ENCODE measurements at places on chromosomes 16 and 17.
A peak's percentile ranks its signal among the peaks of the same experiment; 100 is the strongest.

- no peak for DNase-seq
Observed at GRCh38 chr17:59300941-59301340, 30.5 kb upstream of the YPEL2 start.

DNA sequence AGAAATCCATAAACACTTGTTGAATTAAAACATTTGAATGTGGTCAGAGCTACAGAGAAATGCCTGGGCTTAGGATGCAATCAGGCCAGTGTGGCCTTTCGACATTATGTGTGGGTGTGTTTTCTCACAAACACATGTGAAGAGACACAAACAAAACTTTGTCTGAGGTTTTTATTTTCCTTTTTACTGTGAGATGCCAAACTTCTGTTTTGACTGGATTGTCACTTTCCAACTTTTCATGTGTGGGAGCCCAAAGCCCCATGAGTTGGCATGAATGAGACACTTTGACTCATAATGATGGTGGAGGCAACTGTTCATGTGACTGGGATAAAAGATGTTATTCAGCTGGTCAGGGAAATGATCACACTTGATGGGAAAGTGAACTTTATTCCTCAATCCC lies 71.9 kb upstream of the GAS7 start:
- DNase-seq: no peak

GRCh38 chr17:29037739-29038084 lies 5.2 kb upstream of the PIPOX start:
- DNase-seq: no peak

DNA sequence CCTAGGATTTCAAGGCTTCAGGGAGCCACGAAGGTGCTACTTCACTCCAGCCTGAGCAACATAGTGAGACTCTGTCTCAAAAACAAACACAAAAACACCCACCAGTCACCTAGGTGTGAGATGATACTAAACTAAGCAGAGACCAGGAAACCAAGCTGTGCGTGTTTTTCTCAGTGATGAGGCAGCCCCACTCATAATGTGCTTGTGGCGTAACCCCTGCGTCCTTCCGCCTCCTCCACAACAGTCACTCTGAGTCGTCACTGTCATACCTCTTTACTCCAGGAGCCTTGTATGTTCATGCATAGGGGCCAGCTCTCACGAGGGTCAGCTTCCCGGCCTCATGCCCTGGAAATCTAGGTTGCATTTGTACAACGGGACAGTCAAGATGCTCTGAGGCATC lies 31.1 kb upstream of the SLC47A1 start:
- DNase-seq: no peak

GRCh38 chr17:50303051-50303450 lies 28.8 kb downstream of the TMEM92 start:
- no peak for DNase-seq

DNA sequence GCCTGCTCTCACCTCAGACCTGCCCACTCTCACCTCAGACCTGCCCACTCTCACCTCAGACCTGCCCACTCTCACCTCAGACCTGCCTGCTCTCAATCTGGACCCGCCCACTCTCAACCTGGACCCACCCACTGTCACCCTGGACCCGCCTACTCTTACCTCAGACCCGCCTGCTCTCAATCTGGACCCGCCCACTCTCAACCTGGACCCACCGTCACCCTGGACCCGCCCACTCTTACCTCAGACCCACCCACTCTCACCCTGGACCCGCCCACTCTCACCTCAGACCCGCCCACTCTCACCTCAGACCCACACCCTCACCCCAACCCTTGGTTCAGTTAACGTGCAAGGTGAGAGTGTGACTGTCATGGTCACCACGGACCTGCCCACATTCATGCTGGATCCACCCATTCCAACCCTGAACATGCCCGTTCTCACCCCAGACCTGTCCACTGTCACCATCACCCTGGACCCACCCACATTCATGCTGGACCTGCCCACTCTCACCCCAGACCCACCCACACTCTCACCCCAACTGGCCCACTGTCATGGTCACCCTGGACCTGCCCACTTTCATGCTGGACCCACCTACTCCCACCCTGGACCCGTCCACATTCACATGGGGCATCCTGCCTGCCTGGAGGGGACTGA lies 31.2 kb upstream of the ENPP7 start:
- DNase-seq: no peak

GRCh38 chr17:28982131-28982793 lies 23.6 kb downstream of the SEZ6 start:
- no peak for DNase-seq

DNA sequence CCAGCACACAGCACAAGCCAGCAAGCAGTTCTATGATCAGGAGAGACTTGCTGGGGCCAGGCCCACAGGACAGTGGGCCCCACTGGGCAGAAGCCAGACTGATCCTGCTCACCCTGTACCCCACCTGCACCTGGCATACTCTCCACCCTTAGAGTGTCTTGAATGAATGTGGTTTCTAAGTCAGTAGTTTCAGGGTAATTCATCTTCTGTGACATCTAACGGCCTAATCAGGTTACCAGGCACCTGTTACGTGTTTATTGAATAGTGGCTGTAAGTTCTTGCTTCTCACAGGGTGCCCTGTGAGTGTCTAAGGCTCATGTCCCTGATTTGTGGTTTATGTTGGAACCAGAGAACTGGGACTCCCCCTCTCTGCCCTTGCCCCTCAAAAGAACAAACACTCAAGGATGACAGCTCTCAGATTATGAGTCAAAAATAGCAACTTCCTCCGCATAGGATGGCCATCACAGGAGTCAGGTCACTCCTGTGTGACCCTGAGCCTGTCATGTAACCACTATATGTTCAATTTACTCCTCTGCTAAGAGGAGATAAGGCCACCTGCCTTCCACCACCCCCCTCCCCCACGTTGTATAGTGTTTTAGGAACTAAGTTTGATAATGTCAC lies 7.0 kb upstream of the OR2C1 start:
- no peak for DNase-seq

DNA sequence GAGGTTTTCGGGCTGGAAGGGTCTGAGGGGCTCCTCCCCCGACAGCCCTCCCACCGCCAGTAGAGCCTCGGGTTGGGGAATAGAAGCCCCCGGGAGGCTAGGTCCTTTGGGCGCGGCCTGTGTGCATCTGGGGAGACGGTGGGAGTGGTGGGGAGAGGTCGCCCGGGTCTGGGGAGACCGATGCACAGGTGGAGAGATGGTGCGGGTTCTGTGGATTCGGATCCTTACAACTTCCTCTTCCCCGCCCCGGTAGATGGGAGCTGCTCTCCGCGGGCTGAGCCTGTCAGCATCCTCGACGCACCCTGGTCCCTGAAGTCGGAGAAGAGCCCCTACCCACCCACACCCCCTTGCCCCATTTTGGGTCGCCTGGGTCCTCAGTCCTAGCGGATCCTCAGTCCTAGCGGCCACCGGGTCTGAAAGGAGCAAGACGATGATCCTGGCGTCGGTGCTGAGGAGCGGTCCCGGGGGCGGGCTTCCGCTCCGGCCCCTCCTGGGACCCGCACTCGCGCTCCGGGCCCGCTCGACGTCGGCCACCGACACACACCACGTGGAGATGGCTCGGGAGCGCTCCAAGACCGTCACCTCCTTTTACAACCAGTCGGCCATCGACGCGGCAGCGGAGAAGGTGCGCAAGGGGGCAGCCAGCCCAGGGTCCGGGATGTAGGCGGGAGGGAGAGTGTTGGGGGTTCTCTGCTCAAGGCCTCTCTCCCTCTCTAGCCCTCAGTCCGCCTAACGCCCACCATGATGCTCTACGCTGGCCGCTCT lies 790 bp downstream of the BCKDK start:
- no peak for DNase-seq

GRCh38 chr17:62867303-62867702 lies 59.2 kb upstream of the MARCHF10 start:
- DNase-seq: no peak

- no peak for DNase-seq
Observed at GRCh38 chr17:51045621-51046020, 75.0 kb downstream of the SPAG9 start.

GRCh38 chr17:44602970-44603369 lies 45.7 kb downstream of the FZD2 start:
- no peak for DNase-seq

DNA sequence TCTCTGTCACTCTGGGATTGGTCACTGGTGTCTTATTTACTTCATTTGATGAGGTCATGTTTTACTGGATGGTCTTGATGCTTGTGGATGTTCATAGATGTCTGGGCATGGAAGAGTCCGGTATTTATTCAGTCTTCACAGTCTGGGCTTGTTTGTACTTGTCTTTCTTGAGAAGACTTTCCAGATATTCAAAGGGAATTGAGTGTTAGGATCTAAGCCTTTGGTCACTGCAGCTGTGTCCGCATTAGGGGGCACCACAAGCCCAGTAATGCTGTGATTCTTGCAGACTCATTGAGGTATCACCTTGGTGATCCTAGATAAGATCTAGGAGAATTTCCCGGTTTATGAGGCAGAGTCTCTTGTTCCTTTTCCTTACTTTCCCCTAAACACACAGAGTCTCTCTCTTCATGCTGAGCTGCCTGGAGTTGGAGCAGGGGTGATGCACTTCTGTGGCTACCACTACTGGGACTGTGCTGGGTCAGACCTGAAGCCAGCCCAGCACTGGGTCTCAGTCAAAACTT lies 214.7 kb downstream of the SPECC1 start:
- DNase-seq: peak; percentile 29

- no peak for DNase-seq
Observed at GRCh38 chr17:79246225-79247190, 171.9 kb downstream of the ENGASE start.

DNA sequence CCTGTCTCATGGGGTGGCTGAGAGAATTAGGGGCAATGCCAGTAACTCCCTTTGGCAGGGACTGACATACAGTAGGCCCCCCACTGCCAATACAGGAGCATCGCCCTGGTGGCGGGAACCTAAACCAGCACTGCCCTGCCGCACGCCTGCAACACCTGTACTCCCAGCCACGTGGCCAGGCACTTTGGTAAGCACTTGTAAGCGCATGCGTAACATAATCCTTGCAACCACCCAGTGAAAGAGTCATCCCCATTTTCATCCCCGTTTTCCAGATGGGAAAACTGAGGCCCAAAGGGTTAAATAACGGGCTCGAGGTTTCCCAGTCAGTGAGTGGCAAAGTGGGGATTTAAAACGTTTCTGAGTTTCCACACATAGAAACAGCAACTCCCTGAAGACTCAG lies 17.5 kb downstream of the SCN4A start:
- no peak for DNase-seq

DNA sequence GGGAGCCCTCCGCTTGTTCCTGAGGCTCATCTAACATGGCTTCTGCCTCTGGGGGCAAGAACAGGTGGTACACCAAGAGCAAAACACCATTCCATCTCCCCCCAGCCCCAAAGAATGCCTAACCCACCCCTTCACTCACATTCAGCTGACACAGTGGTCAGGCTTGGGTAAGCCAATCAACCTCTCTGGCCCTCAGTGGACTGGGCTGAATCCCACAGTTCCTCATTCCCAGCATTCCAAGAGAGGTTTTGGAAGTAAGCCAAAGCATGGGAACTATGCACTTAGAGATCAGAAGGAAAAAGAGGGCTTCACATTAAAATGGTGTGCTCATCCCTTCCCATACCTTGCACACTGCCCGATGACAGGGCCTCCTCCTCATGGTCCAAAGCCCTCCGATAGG lies 7.8 kb downstream of the PIGS start:
- DNase-seq: peak; percentile 31

GRCh38 chr17:29838961-29839360 lies 91.1 kb downstream of the SSH2 start:
- DNase-seq: no peak

DNA sequence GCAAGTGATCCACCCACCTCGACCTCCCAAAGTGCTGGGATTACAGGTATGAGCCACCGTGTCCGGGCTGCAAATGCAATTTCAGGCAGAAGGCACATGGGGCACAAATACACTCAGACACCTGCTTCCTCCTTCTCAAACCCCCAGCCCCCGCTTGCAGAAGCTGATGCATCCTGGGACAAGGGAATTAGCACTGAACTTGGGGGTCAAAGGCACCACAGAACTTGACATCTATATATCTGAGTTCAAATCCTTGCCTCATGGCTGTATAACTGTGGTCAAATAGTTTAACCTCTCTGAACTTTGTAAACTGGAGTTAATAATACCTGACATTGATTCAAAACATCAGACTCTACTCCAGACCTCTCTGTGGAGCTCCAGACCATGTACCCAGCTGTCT lies 4.1 kb upstream of the ARL5C start:
- DNase-seq: no peak

GRCh38 chr17:39661744-39662541 lies 3.2 kb upstream of the TCAP start:
- no peak for DNase-seq

DNA sequence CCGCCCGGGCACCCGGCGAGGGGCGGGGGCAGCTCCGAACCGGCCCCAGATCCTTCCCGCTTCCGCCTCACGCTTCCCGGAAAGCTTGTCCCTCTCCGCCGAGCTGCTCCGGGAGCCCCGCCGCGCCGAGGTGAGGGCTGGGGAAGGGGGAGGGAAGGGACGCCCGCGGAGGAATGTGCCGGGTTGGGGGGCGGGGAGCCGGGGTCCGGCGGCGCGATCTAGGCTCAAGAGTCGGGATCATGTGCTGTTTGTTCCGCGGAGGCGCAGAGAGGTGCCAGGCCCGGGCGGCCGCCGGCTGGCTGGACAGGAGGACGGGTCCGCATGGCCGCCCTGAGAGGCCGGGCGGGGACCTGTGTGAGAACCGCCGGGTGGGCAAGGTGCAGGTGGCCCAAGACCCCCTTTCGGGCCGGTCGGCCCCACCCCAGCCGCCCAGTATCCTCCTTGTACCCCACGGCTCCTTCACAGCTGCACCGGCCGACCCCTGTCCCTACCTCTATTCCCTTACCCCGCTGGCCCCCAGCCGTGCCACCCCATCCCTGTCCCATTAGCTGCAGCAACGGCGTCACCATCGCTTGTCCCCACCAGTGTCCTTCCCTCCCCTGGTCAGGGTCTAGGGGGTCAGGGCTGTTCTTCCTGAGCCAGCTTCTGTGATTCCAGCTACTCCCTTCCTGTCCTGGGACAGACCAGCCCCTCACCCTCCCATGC lies 429 bp downstream of the KIF1C start:
- no peak for DNase-seq

DNA sequence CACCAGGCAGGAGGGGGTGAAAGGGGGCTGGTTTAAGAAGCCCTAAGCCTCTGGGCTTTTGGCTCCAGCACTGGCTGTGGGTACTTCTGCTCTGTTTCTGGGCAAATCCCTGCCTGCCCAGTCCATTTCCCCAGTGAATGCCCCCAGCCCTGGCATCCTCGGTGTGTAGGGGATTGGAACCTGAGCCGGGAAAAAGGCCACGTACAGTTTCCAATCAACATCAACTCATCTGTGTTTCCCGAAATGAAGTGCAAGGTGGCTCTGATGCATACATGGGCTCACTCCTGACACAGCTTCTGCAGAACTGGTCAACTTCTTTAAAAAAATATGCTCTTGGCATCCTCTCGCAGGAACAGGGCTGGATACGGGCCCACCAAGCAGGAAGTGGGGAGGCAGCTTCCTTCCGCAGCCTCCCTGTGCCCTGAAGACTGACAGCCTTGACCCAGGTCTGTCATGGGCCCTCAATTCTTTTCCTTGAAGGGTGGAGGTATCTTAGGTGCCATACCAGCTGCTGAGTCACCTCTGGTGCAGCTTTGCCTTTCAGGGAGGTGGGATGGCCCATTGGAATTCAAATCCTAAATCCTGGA lies 73.3 kb downstream of the N4BP1 start:
- no peak for DNase-seq

- no peak for DNase-seq
Observed at GRCh38 chr17:80191192-80191591, 21.4 kb downstream of the CARD14 start.
